ENCODE measurements at places on chromosomes 7 and 10. TPM values are rescaled to one million over a fixed set of nuclear protein-coding genes. Genes with fewer than 3 reads are reported as not detected.

The AKR1C8 gene
- polyA plus RNA-seq, result 0.54 TPM

The FASTK gene
- polyA plus RNA-seq, result 147 TPM

The CYP3A5 gene
- polyA plus RNA-seq, result not detected

The SP8 gene
- polyA plus RNA-seq, result 8.4 TPM

The PLA2G12B gene
- polyA plus RNA-seq, result not detected

The CRYGN gene
- polyA plus RNA-seq, result not detected

The PRR15 gene
- polyA plus RNA-seq, result not detected

The ITIH5 gene
- 0.28 TPM for polyA plus RNA-seq

The ZKSCAN1 gene
- 26.6 TPM for polyA plus RNA-seq

The TMEM229A gene
- 0.31 TPM for polyA plus RNA-seq

The PSD gene
- 68.8 TPM for polyA plus RNA-seq

The LAMB1 gene
- 7.6 TPM for polyA plus RNA-seq

The MRM2 gene
- polyA plus RNA-seq, result 21.4 TPM

All from neural cell (in vitro differentiated cells).